ENCODE measurements at places on chromosomes 16 and 17.

- no peak for DNase-seq
These were observed 65.9 kb downstream of the HIC1 start for GRCh38 chr17:2120586-2121335.

- peak; percentile 46 for DNase-seq
These were observed 18.8 kb upstream of the ASGR2 start for GRCh38 chr17:7133424-7133823.

GRCh38 chr16:87190288-87191230 is 126.6 kb downstream of the C16orf95 start:
- DNase-seq = no peak

- DNase-seq = no peak
These were observed 135.6 kb downstream of the MSI2 start for GRCh38 chr17:57391857-57392471.

GRCh38 chr17:80631142-80632045 is 86.8 kb downstream of the RPTOR start:
- no peak for DNase-seq

DNA sequence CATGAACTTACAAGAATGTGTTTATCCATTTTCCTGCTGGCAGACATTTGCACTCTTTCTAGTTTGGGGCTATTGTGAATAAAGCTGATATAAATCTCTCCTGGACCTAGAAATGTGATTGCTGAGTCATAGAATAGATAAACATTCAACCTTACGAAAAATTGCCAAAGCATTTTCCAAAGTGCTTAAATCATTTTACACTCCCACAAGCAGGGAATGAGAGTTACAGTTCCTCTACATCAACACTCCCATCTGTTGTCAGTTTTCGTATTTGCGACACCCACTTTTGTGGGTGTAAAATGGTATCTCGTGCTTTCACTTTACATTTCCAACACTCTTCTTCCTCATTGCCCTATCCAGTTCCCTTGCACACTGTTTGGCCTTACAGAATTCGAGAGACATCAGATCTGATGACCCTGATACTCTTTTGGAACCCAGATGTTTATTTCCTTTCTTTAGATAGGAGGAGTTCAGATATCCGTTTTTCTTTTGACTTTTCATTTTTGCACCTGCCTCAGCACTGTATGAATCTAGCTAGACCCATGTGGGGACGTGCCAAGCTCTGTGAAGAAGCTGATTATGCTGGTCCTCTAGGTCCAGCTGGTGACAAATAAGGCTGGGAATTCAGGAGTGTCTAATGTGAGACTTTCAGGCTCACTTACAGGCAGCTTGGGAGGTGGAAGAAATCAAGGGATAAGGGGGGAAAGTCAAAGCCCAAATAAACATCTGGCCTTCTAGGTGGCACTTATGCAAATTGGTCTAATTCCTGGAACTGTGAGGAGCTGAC is 14.0 kb downstream of the SOX9 start:
- no peak for DNase-seq

GRCh38 chr17:35407531-35407930 is 24.8 kb downstream of the SLFN12 start:
- no peak for DNase-seq

DNA sequence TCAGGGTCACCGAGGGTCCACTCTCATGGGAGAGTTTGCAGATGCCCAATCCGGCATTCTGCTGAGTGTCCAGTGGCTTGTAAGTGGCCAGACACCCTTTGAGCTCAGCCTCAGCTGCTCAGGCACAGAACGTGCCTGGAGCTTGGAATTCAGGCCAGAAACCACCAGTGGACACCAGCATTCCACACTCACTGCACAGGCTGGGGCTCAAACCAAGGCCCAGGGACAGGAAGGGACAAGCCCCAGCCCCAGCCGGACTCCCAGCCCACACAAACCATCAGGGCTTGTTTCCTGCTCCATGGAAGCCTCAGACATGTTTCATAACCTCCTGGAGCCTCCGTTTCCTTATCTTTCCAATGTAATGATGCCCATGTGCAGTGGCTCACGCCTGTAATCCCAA is 5.0 kb upstream of the NPRL3 start:
- no peak for DNase-seq

- no peak for DNase-seq
These were observed 19.0 kb upstream of the N4BP1 start for GRCh38 chr16:48629016-48629415.

DNA sequence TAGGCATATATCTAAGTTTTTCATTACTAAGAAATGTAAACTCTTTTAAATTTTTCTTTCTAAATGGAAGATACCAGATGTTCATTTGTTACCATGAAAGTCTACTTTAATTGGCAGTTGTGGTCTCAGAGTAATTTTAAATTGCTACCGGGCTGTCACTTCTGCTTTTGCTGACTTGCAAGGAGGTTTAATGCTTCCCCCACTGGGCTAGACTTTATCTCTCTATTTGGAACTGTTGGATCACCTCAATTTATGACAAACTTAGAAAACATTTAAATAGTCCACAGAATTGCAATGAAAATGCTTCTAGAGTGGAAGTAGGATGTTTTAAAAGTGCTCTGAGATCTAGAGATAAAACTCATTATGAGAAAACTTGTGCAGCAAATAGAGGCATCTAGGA is 479.8 kb upstream of the GOT2 start:
- DNase-seq = no peak

GRCh38 chr17:43810823-43811222 is 22.1 kb downstream of the MPP3 start:
- DNase-seq = no peak

GRCh38 chr17:48611213-48611612 is 396 bp upstream of the HOXB7 start:
- no peak for DNase-seq

GRCh38 chr17:66677201-66677981 is 157.5 kb upstream of the CACNG5 start:
- no peak for DNase-seq

- DNase-seq = no peak
These were observed 45.4 kb upstream of the MYOCD start for GRCh38 chr17:12620200-12620720.

DNA sequence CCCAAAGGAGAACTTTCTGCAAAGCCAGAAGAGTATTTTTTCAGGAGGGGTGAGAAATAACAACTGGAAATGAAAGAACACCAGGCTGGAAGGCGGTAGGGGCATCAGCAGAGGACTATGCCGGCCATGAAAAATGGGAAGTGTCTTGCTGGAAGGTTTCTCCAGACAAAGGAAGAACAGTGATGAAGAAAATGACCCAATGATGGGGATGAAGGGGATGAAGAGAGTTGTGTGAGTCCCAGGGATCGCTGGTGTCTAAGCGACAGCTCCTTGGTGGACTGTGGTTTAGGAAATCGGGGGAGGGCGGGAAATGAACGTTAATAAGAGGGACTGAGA is 623 bp downstream of the TTLL6 start:
- DNase-seq = no peak

Data from CD4-positive, alpha-beta T cell treated with Interleukin-15 for 4 hours (primary cell).